ENCODE measurements at places on chromosomes 1 and 21. TPM values are rescaled to one million over a fixed set of nuclear protein-coding genes. Genes with fewer than 3 reads are reported as not detected.

- H3K27me3 ChIP-seq: no peaks in the 10 kb centered on the region
- no peak overlapping the region for H3K27ac ChIP-seq
- no peak for DNase-seq
- no peaks in the 10 kb centered on the region for H3K4me1 ChIP-seq
- no peak overlapping the region for H3K4me3 ChIP-seq
These were observed 176.2 kb upstream of the PRMT6 start for GRCh38 chr1:106880226-106880625.

DNA sequence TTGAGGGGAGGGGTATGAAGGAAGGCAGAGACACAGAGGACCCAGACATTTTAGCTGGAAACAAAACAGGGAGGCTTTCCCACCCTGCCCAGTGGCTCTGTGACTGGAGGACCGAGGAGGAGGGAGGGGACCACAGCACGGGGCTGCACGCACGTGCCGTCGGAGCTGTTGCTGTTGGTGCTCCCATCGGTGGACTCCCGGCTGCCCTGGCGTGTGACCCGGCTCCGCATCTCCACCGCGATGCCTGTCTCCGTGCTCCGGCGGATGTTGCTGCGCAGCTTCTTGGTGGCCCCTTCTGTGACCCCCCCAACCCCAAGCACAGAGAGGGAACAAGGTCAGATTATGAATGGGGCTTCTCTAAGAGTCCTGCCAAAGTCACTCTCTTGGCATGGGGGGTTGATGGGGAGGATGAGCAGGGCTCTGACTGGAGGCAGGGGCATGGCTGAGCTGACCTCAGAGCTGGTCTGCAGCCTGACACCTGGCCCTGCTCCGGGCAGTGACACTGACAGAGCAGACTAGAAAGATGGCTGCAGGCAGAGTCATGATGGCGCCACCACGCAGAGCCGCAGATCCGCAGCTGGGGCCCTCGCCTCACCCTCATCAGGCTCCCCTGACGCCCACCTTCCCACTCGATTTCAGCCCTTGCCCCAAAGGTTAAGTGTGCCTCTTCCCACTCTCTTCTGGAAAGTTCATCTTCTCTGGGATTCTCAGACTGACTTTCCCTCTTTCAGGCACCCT is 29.6 kb downstream of the RIMS3 start:
- no peak overlapping the region for H3K27ac ChIP-seq
- no peaks in the 10 kb centered on the region for H3K4me1 ChIP-seq
- H3K4me3 ChIP-seq: no peak overlapping the region
- H3K27me3 ChIP-seq: no peaks in the 10 kb centered on the region

DNA sequence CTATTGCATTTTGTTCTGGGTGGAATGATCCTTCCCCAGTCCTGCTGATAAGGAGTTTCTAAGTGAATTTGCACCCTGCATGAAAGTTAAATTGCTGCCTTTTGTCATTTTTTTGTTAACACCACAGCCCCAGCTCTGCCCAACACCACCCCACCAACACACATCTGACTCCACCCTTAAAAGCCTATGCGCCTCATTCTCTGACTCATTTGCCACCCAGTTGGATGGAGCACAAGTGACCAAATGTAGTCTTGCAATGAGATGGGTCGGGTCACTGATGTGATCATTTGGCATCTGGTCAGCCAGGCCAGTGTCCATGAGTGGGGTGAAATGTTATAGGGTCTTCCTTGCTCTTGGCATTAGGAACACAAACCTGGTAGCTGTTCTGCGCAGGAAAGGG is 256.8 kb downstream of the KAZN start:
- H3K4me3 ChIP-seq: no peak overlapping the region
- no peaks in the 10 kb centered on the region for H3K36me3 ChIP-seq
- no peaks in the 10 kb centered on the region for H3K4me1 ChIP-seq

- H3K27ac ChIP-seq: no peak overlapping the region
- H3K36me3 ChIP-seq: no peaks in the 10 kb centered on the region
- DNase-seq: no peak
- no peaks in the 10 kb centered on the region for H3K4me1 ChIP-seq
These were observed 11.6 kb downstream of the COL9A2 start for GRCh38 chr1:40305451-40305850.

- no peaks in the 10 kb centered on the region for H3K27me3 ChIP-seq
- no peak overlapping the region for H3K4me3 ChIP-seq
- H3K27ac ChIP-seq: no peak overlapping the region
- no peak for DNase-seq
These were observed 431.0 kb upstream of the USP24 start for GRCh38 chr1:55646181-55646580.

- no peaks in the 10 kb centered on the region for H3K36me3 ChIP-seq
- H3K4me1 ChIP-seq: no peaks in the 10 kb centered on the region
- no peaks in the 10 kb centered on the region for H3K27me3 ChIP-seq
These were observed 236.1 kb downstream of the OMA1 start for GRCh38 chr1:58310469-58310868.

SPRR5 gene
- total RNA-seq: not detected

- H3K27me3 ChIP-seq: no peaks in the 10 kb centered on the region
- H3K36me3 ChIP-seq: no peaks in the 10 kb centered on the region
- no peak overlapping the region for H3K4me3 ChIP-seq
- no peaks in the 10 kb centered on the region for H3K4me1 ChIP-seq
- H3K27ac ChIP-seq: no peak overlapping the region
These were observed 37.0 kb downstream of the CAPN8 start for GRCh38 chr1:223628233-223629125.

DNA sequence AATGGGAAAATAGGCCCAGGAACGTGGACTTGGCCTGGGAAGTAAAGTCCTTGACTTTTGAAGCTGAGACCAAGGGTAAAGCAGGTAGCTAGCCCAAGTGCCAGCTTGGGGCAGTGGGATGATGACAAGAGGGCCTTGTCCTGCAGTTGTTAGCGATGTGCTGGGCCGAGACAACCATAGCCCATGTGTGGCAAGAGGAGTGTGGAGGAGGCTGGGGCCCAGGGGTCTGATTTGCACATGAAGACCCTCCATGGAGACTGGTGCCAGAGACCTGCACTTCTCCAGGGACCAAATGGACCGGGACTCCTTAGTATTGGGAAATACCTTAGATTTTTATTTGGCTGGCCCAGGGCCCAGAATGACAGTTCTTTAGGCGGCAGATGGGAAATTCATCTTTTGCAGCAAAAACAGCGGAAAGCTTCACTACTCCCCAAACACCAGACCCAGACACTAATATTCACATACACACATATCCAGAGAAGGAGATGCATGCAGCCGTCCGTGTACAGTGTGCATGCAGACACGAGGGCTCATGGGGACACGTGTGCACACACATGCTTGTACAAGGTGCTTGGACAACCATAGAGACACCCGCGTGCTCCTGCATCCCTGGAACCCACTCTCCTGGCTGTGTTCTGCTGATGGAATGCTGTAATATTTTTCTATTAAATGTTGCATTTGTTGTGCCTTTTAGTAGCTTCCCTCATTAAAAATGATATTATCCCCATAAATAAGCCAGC is 78.1 kb upstream of the CSF3R start:
- no peak for DNase-seq
- H3K4me3 ChIP-seq: no peak overlapping the region
- H3K27me3 ChIP-seq: no peaks in the 10 kb centered on the region
- H3K27ac ChIP-seq: no peak overlapping the region
- H3K4me1 ChIP-seq: no peaks in the 10 kb centered on the region
- H3K36me3 ChIP-seq: no peaks in the 10 kb centered on the region

- H3K27me3 ChIP-seq: no peaks in the 10 kb centered on the region
- no peaks in the 10 kb centered on the region for H3K4me1 ChIP-seq
- H3K4me3 ChIP-seq: no peak overlapping the region
- no peak overlapping the region for H3K27ac ChIP-seq
- no peaks in the 10 kb centered on the region for H3K36me3 ChIP-seq
These were observed 39.1 kb downstream of the IFI44 start for GRCh38 chr1:78688697-78689096.

HUNK gene
- total RNA-seq: not detected

DNA sequence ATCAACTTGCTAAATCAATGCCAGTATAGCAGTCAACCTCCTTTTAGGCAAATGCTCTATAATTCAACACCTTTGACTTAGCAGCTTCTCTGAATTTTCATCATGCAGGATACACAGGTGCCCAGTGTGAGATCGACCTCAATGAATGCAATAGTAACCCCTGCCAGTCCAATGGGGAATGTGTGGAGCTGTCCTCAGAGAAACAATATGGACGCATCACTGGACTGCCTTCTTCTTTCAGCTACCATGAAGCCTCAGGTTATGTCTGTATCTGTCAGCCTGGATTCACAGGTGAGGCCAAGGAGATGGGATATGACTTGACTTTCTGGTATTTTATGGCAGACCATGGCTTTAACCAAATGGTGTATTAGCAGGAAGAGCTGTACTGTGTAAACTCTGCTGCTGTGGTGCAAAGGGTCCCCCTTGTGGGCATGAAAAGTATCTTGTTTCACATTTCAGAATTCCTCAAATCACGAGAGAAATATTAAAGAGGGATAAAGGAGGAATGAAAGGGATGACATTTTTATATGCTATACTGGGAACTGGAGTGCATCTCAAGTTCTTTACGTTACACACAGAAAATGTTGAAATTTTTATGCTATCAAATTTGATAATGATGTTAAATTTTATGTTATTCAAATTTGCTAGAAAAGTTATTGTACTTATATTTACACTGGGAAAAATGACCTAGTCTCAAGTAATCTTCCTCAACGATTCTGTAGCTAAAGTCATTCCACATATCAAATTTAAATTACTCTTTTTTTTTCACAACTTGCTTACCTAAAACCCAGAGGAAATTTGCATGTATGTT is 88.9 kb downstream of the CRB1 start:
- H3K4me3 ChIP-seq: no peak overlapping the region
- no peaks in the 10 kb centered on the region for H3K27me3 ChIP-seq
- no peaks in the 10 kb centered on the region for H3K4me1 ChIP-seq
- peak; percentile 27 for DNase-seq

DNA sequence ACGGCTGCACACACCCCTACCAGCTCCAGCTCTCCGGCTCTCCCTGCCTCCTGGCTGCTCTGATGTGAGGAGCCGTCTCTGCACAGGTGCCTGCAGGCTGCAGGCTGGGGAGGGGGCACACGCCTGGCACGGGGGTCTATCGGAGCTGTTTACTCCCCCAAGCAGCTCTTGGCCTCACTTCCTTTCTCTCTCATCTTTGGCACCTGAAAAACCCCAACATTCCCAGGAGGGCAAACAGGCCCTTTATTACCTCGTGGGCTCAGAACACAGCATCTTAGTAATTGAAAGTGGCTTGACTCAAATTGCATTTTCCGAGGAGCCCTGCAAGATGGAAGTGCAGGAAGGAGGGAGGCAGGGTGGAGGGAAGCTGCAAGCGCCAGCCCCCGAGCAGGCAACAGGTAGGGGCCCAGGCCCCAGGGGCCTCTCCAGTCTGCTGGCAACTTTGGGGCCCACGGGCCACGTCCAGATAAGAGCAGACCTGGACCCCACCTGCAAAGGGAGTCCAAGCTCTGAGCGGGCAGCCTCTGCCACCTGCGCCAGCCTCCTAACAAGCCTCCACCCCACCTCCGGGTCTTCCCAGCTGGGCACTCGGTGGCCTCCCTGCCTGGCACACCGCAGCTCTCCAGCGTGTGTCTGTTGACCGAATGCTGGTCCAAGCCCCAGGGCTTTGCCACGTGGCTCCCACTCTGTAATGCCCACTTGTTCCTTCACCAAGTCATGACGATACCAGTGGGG is 263.6 kb upstream of the VAMP3 start:
- H3K36me3 ChIP-seq: no peaks in the 10 kb centered on the region
- no peak for DNase-seq
- no peaks in the 10 kb centered on the region for H3K27me3 ChIP-seq
- H3K27ac ChIP-seq: no peak overlapping the region
- H3K4me3 ChIP-seq: no peak overlapping the region

RBP7 gene
- total RNA-seq: 18.4 TPM

TDRD5 gene
- not detected for total RNA-seq

C1orf94 gene
- not detected for total RNA-seq

LEFTY1 gene
- total RNA-seq: not detected

CATSPER4 gene
- total RNA-seq: not detected

DNA sequence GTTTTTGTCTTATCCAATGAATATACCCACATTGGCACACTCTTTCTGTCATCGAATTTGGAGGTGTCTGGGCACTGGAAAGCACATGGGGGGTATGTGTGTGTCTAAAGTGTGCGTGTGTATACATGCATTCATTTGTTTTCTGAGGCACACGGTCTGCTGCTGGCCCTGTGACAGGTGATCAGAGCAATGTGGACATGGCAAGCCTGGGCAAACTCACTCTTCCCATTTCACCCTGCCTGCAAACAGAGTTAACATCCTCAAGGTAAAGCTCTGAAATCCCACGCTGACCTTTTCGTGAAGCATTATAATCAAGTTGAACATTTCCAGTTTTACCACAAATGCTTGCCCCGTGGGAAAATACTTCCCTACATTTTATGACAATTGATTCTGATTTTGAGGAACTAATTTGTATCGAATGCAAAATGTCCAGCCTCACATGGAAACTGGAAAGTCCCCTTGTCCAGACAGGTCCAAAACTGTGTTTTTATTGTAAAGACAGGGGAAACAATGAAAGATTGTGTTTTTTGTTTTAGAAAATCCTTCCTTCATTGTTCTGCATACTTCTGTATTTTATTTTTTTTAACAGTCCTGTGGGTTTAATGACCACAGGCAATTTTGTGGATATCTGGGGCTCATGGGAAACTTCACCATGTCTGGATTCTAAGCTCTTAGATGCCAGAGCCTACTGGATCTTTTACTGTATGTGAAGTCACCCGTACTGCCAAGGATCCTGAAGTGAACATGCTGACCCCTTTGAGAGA is 160.9 kb downstream of the PBX1 start:
- H3K4me3 ChIP-seq: no peak overlapping the region
- H3K36me3 ChIP-seq: no peaks in the 10 kb centered on the region
- no peak overlapping the region for H3K27ac ChIP-seq
- no peak for DNase-seq
- no peaks in the 10 kb centered on the region for H3K27me3 ChIP-seq
- no peaks in the 10 kb centered on the region for H3K4me1 ChIP-seq

GRCh38 chr1:201304126-201304525 is 20.8 kb downstream of the PKP1 start:
- no peaks in the 10 kb centered on the region for H3K27me3 ChIP-seq
- no peaks in the 10 kb centered on the region for H3K4me1 ChIP-seq
- DNase-seq: no peak
- no peak overlapping the region for H3K27ac ChIP-seq
- no peaks in the 10 kb centered on the region for H3K36me3 ChIP-seq
- H3K4me3 ChIP-seq: no peak overlapping the region

DNA sequence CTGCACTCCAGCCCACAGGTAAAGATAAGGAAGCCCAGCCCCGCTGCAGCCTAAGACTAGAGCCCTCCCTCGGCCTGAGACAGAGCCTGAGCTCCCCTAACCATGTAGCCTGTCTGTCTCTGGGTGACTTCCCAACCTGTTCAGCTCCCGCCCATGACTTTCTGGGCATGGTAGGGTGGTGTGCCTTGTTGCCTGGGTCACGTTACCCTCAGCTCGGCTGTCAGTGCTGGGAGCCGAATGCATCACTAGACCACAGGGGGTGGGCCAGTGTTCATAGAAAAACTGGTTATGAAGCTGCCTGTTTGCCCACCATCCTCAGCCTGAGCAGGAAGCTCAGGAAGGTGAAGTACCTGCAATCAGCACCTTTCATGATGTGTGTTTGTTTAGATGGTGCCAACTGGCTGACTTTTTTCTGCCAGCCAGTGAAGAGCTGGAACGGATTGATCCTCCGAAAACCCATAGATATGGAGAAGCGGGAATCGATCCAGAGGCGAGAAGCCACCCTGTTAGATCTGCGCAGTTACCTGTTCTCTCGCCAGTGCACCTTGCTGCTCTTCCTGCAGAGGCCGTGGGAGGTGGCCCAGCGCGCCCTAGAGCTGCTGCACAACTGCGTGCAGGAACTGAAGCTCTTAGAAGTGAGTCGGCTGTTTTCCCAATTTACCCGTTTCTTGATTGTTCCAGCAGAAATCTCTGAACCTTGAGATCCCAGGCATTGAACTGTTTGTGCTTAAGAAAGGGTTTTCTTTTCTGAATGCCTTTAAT is 43.9 kb upstream of the PWP2 start:
- H3K27me3 ChIP-seq: no peaks in the 10 kb centered on the region
- H3K27ac ChIP-seq: peak overlapping the region; percentile 85
- no peak overlapping the region for H3K4me3 ChIP-seq

KANK4 gene
- total RNA-seq: not detected
